AML-193 (cell line): ENCODE measurements at places on chromosomes 13 and 19.

- DNase-seq, result no peak
Measured at GRCh38 chr13:106349080-106349931, 186.2 kb downstream of the EFNB2 start.

DNA sequence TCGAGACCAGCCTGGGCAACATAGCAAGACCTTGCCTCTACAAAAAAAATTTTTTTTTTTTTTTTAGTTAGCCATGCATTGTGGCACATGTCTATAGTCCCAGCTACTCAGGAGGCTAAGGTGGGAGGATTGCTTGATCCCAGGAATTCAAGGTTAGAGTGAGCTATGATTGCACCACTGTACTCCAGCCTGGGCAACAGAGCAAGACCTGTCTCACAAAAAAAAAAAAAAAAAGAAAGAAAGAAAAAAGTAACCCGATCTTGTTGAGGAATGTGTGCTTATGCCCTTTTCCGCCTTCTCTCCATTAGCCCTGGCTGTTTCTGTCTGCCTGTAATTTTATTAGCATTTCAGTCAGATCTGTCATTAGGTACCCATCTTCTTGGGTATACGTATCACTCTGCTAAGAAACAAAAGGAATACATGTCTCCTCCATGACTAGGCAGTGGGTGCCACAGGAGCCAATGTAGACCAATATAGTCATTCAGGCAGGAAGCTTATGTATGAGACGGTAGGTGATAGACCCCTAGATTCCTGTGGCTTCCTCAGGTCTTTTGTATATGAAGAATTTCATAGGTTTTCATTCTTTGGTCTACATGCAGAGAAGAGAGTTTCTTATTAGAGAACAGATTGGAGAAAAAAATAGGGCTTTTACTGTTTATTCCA lies 59.6 kb upstream of the NPAS1 start:
- no peak for DNase-seq

GRCh38 chr19:459724-460511 lies 915 bp downstream of the SHC2 start:
- no peak for DNase-seq

DNA sequence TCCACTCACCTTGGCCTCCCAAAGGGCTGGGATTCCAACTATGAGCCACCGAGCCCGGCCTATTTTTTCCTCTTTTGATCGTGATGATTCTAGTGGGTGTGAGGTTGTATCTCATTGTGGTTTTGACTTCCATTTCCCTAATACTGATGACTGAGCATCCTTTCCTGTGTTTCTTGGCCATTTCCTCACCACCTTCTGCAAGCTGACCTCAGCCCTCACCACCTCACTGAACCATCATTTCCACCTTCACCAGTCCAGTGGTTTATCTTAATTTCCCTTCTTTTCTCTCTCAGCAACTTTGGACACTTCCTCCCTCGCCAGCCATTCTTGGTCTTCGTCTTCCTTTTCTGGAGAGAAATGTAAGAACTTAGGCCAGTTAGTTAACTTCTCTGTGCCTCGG lies 13.0 kb upstream of the BICRA start:
- DNase-seq, result peak; percentile 70

GRCh38 chr19:5001615-5002014 lies 32.7 kb downstream of the KDM4B start:
- no peak for DNase-seq

DNA sequence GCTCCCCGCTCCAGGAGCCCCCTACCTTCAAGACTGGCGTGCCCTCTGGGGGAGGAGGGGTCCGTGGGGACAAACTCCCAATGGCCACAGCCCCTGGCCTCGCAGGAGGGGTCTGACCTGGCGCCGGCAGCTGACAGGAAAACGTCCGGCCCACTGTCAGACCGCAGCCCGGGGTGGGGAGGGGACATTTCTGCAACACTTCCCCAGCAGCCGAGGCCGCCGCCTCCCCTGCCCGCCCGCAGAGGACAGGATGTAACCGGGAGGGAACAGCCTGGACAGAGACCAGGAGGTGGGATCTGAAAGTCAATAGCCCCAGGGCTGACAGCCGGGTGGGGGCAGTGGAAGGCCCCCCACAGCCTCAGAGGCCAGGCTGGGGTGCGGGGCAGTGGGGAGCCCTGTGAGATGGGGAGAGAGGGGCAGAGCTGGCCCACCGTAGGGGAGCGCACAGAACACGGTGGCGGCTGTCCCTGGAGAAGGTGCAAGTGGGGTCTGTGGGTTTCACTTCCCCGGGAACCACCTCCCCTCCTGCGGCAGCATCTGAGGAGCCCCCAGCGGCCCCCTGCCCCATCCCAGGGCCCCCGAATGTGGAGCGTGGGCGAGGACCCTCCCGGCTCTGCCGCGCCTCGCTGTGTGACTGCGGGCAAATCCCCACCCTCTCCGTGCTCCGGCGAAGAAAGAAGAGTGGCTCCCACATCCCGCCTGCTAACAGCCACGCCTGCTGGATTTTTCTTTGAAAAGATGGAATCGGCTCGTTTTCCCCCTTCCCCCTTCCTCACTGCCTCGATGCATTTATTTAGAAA lies at the start of gene PEAK3:
PEAK3 (minus strand) TSS at position 114 of the 800 bp plus-strand sequence. CDS start 1,244 bp downstream, outside the sequence.
- DNase-seq, result peak; percentile 79

DNA sequence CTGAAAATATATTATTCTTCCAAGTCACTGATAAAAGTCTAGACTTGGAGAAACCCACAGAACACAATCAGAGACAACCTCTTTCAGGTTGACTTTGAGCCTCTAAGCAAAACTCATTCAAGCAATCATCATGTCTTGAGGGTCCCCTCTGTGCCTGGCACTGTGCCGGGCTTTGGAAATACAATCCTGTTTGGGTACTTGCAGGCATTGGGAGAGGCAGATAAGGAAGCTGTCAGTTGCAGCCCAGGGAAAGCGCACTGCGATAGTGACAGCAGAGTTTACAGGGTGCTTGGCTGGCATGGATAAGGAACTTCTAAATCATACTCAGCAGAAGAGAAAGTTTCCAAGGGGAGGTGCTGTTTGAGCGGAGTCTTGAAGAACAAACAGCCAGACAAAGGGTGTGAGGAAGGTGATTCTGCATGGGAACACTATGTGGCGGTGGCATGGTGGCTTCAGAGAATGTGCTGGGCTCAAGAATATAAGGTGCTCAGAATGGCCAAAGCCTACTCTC lies 9.1 kb downstream of the SERP2 start:
- DNase-seq, result no peak

DNA sequence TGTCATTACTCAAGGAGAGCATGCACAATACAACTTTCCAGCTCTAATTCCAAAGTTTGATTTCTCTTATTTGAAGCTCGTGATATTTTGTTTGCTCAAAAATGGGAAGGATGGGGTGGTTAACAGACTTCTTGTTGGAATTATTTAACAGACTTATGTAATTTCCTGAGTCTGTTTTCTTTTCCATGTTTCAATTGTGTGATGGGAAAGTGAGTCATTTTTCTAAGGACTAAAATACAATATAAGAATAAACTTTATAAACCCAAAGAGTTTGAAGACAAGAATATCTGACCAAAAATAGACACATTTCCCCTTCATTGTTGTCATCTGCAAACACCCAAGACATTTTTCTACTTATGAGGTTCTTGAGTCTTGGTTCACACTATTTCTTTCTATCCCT lies 211.8 kb upstream of the SLITRK5 start:
- no peak for DNase-seq

DNA sequence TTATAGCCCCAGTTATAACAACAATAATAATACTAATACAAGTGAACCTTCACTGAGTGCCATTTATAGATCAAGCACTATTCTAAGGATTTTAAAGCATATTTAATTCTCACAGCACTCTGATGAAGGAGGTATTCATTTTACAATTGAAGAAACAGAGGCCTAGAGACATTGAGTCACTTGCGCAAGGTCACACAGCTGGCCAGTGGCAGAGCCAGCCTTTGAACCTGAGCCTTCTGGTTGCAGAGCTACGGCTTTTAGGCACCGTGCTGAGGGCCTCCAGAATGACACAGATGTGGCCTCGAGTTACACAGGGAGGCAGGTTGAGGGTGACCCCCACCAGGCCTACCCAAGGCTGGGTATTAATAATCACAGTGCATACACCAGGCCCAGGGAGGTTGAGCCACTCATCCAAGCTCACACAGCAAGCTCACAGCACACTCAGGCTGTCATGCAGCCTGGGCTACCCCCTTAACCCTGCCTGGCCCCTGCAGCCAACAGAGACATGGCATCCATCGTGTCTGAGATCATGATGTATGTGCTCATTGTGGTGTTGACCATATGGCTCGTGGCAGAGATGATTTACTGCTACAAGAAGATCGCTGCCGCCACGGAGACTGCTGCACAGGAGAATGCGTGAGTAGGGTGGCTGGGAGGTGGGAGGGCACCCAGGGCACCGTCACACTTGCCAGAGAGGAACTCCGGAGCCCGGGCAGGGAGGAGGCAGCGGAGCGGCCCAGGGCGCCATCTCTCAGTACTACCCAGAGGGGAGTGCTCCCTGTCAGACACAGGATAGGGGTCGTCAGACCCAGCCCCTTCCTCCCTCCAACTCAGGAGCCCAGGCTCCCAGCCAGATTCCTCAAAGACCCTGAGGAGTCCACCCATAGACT lies 2.7 kb upstream of the HPN start:
- no peak for DNase-seq

- no peak for DNase-seq
Measured at GRCh38 chr19:4814625-4815425, 16.7 kb downstream of the TICAM1 start.

DNA sequence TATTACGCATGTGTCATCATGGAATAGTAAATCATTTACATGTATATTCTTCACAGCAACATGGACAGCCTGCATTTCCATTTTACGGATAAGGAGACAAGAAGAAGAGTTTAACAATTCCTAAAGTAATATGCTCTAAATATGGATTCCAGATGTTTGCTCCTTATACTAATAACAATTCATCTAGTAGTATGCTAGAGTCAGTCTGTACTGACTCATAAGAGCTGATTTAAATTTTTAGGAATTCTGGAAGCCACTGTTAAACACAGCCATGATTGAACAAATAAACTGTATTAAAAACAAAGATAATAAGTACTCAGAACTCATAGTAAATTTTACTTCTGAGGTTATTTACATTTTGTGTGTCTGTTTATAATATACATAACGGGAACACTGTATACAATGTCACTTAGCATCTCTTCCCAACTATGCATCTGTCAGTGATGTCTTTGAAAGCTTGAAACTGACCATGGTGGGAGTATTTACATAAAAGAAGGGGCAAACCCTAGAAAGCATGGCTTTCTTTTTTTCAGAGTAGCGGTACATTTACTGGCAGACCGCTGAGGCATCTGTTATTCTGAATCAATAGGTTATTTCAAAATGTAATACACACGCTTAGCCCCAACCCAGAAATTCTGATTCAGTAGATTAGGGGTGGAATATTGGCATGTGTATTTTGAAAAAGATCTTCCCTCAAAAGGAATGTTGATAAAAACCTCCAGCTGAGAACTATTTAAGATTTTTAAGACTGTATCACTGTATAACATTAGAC lies 12.9 kb downstream of the ZC3H13 start:
- DNase-seq, result no peak

DNA sequence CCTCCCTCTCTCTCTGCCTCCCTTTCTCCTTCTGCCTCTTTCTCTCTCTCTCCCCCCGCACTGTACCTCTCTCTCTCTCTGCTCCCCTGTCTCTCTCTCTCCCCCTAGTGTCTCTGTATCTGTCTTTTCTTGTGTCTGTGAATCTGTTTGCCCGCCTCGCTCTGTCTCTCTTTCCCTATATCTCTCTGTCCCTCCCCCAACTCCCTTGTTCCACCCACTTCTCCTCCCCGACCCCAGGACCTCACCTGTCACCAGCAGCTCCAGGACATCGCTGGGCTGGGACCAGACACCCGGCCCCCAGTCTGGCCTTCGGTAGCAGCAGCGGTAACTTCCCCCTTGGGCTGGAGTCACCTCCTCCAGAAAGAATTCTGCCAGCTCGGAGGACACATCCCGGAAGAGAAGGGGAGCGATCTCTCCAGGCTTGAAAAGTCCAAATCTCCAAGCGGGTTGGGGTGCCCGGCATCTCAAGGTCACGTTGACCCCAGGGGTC lies 3.9 kb downstream of the OSCAR start:
- DNase-seq, result peak; percentile 20

DNA sequence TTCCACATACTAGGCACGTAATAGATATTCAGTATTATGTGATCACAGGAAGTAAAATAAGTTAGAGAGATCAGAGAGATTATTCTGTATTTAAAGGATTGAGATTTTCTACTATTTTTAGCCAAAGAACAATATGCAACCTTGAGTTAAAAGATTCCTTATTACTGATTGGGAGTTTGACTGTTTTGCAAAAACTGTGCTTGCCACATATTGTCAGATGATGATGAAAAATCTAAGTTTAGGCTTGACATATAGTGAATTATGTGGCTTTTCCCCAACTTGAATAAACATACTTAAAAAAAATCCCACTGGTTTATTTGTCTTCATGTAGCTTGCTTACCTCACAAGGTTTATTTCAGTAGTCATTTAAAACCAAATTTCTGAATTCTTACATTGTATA lies 194.4 kb downstream of the KCNRG start:
- peak; percentile 21 for DNase-seq

- peak; percentile 88 for DNase-seq
Measured at GRCh38 chr13:41465241-41465847, 8.0 kb downstream of the RGCC start.

- DNase-seq, result no peak
Measured at GRCh38 chr13:49320975-49321374, 73.2 kb downstream of the CDADC1 start.
